Foreskin fibroblast (primary cell): ENCODE measurements at places on chromosomes 12 and 14.
A peak's percentile ranks its signal among the peaks of the same experiment; 100 is the strongest.

- no peak for DNase-seq
Measured at GRCh38 chr14:41062826-41063225, 543.9 kb upstream of the LRFN5 start.

- DNase-seq: no peak
Measured at GRCh38 chr12:47741340-47741703, 16.0 kb upstream of the ENDOU start.

- DNase-seq: peak; percentile 28
Measured at GRCh38 chr14:65243766-65244442, 141.6 kb upstream of the MAX start.

- DNase-seq: no peak
Measured at GRCh38 chr14:97428808-97429440, 631.7 kb downstream of the VRK1 start.

DNA sequence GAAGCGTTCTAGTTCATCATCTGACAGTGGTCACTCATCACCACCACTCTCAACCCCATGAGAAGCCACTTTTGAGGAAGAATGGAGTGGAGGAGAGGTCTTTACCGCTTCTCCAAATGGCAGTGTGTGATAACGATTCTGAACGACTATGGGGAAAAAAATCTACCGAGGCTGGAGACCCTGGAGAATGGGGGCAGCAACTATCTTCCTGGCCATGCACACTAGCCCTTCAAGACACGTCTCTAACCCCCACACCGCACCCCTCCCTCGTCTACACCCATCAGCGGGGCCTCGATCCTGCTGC is 365 bp downstream of the ING4 start:
- no peak for DNase-seq

- DNase-seq: no peak
Measured at GRCh38 chr12:59182191-59182590, 261.9 kb upstream of the LRIG3 start.

DNA sequence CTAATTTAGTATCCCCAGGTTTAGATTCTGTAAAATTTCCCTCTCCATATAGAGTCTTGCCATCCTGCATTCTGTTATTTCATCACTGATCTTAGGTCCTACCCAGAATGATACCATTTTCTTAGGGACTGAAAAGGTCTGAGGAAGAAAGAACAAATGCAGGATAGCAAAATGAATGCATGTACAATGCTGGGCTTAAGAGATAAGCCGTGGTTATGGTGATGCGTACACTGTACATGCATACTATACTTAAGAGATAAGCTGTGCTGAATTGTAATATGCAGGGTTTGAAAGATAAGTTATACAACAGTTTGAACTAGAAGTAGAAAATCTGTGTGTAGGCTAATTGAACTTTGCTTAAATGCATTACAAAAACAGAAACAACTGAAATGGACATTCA is 416.2 kb downstream of the C12orf50 start:
- DNase-seq: no peak

GRCh38 chr12:41190338-41190737 is 2.2 kb downstream of the PDZRN4 start:
- DNase-seq: peak; percentile 3

GRCh38 chr14:79334272-79334671 is 877.0 kb downstream of the DIO2 start:
- no peak for DNase-seq

DNA sequence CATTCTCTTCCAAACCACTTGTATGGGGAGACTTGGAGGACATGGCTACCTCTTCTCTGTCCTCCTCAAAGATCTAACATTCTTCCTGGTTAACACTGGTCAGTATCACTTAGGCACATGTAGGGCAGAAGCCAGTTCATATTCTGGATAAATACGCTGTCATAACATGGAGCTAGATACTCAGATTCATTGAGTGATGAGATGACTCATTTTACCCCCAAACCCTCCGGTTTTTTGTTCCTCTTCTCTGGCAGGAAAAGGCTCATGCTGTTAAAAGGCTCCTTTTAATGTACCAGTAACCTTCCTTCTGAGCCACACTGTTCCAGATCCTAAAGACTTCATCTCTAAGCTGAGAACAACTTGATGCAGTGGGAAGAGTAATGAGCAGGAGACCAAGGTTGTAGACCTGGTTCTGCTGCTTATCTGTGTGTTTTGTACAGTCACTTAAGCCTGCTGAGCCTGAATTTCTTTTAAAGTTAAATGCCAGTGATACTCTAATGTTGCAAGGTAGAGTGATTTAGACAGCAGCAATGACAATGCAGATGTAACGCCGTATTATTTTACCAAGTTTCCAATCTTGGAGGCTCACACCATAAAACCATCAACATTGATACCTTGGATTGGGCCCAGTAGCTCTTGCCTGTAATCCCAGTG is 57.3 kb upstream of the ELK3 start:
- no peak for DNase-seq

GRCh38 chr14:69980457-69981425 is 101.5 kb downstream of the SMOC1 start:
- no peak for DNase-seq

DNA sequence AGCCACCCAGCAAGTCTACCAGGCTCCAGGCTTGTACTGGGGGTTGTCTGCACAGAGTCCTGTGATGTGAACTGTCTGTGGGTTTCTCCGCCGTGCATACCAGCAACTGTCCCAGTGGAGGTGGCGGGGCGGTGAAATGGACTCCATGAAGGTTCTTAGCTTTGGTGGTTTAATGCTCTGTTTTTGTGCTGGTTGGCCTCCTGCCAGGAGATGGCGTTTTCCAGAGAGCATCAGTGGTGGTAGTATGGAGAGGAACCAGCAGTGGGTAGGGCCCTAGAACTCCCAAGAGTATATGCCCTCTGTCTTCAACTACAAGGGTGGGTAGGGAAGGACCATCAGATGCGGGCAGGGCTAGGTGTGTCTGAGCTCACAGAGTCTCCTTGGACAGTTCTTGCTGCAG is 303.8 kb downstream of the TMEM121 start:
- DNase-seq: no peak

GRCh38 chr12:102423462-102423861 is 56.9 kb downstream of the IGF1 start:
- no peak for DNase-seq

DNA sequence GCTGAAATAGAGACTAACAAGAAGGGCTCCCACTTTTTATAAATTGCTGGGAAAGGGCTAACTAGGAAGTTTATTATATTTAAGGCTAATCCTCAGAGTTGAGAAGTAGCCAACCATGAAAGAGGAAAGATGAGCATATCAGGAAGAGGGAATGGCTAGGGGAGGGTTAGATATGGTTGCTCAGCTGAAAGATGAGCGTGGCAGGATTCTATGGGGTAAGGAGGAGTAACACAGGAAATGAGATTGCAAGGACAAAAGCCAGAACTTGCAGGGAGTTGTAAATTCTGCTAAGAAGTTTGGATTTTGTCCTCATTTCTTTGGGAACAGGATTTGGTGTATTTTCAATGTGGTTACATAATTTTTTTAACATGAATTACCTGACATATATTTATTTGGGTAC is 127.4 kb upstream of the ATP2B1 start:
- peak; percentile 7 for DNase-seq

- DNase-seq: no peak
Measured at GRCh38 chr14:60753264-60754119, 18.9 kb downstream of the MNAT1 start.

GRCh38 chr12:63899396-63899795 is 54.9 kb downstream of the SRGAP1 start:
- DNase-seq: no peak

- DNase-seq: no peak
Measured at GRCh38 chr12:40569626-40570179, 122.5 kb upstream of the CNTN1 start.

DNA sequence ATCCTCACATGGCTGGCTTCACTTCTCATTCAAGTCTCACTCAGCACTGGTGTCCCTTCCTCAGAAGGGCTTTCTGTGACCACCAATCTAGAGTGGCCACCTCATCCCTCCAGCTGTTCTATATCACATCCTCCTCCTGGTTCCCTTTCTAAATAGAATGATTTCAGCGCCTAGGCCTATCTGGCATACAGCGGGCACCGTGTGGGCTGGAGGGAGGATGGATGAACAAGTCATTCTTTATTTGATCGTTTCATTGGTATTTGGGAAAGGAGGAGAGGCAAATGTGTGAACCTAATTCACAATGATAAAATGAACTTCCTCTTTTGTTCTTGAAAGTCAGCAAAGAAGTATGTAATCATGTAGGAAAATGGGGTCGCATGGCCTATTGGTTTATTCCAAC is 394.2 kb downstream of the DPF3 start:
- DNase-seq: no peak

GRCh38 chr14:78164226-78164853 is 5.8 kb upstream of the NRXN3 start:
- DNase-seq: no peak

DNA sequence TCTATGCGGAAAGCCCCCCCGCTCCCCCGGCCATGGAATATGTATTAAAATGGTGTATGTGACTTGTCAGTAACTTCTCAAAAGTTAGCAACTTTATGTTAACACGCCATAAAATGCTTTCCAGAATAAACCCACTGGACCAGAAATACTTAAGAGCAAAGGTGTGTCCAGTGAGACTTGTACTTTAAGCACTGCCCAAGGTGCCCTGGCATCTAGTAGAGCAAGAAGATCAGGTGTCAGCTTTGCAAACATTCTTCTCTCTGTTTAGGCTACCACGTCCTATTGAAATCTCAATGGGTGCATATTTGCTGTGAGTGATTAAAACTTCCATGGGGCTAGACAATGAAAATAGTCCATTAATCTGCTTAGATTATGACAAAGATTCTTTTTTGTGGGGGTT is 201.2 kb downstream of the ESR2 start:
- no peak for DNase-seq

- no peak for DNase-seq
Measured at GRCh38 chr12:131505561-131505960, 205.3 kb upstream of the SFSWAP start.

DNA sequence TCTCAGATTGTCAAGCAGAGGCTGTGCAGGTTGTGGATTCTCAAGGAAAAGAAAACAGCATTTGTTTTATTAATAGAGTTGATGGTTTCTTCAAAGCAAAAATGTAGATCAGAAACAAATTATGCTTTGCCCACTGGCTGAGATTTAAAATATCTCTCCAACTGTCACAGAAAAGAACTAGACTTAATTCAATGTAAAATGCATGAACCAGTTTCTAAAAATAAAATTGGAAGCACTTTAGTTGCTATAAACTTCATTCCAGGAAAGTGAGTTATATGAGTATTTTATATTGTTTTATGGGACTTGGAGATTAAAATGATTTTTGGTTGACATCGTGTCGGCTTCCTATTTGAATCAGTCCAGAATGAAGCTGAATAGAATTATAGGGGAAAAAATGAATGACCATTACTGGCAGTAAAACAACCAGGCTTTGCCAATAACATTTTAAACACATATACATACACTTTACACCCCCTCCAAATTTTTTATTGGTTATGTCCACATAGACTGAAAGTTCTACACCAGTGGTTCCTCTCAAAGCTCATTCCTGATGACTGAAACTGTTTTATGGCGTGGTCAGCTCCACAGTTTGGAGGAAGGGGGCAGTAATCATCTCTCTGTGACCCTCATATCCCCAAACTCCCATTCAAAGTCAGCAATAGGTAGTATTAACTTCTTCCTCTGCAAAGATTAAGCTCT is 55.5 kb upstream of the DAAM1 start:
- DNase-seq: no peak

- DNase-seq: no peak
Measured at GRCh38 chr12:18919871-18920511, 182.1 kb downstream of the CAPZA3 start.

GRCh38 chr14:91171291-91171690 is 57.4 kb downstream of the DGLUCY start:
- DNase-seq: no peak

DNA sequence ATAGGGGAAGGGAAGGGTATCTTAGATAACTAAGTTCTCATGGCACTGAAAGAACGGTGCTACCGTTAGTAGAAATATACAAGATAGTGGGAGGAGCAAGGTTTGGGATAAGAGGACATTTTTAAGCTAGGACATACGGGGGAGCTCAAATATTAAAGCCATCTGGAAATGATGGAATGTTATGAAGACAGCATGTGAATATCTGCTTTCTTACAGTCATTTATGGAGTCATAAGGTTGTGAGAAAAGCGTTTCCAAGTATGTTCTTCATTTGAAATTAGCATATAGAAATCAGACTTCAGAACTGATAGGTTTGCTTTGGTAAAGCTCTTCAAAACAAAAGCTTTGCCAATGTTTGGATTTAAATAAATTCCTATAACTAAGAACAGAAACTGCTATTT is 62.3 kb downstream of the OTOGL start:
- DNase-seq: peak; percentile 61

- DNase-seq: no peak
Measured at GRCh38 chr12:71626098-71626497, 37.5 kb downstream of the ZFC3H1 start.

GRCh38 chr12:127145929-127146789 is 1120.8 kb upstream of the TMEM132C start:
- peak; percentile 92 for DNase-seq

DNA sequence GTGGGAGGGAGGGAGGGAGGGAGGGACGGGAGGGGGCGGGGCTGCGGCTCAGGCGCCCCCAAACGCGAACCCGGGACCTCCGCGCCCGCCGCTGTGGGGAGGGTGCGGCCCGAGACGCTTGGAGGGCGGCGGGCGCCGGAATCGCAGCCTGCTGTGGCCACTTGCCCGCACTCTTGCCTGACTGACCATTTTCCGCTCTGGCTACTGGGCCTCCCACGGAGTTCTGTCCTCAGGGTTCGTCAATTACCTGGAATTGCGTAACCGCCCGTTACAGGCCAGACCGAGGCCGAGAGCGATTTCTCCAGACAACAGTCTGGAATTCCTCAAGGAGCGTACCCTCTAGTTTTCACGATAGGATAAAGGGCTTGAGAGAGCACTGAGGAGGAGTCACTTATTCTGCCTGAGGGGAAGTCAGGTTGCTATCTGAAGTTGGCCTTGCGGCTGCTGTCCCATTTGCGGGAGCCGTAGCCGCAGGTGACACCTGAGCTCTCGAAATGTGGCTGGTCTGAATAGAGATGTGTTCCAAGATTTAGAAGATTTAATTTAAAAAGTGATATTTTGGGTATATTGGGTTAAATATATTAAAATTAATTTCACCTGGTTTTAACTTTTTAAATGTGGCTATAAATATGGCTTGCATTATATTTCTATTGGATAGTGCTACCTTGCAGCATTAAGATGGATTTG is 446 bp upstream of the ZNF641 start:
- DNase-seq: peak; percentile 41

GRCh38 chr12:3667485-3667884 is 85.4 kb downstream of the CRACR2A start:
- no peak for DNase-seq

GRCh38 chr12:15350643-15351042 is 28.3 kb downstream of the PTPRO start:
- DNase-seq: no peak

GRCh38 chr12:41459111-41459905 is 271.2 kb downstream of the PDZRN4 start:
- no peak for DNase-seq

- DNase-seq: no peak
Measured at GRCh38 chr14:74525361-74525851, 31.8 kb downstream of the ISCA2 start.

GRCh38 chr14:53006931-53007562 is 56.2 kb upstream of the FERMT2 start:
- DNase-seq: no peak

- DNase-seq: no peak
Measured at GRCh38 chr14:21704338-21704737, 30.7 kb upstream of the OR4E1 start.

GRCh38 chr14:87630846-87631245 is 362.1 kb downstream of the GALC start:
- DNase-seq: no peak
